ENCODE measurements at places on chromosomes 5 and 9. TPM values are rescaled to one million over a fixed set of nuclear protein-coding genes. Genes with fewer than 3 reads are reported as not detected.

CMYA5 gene
- 0.17 TPM for total RNA-seq

ADRA1B gene
- total RNA-seq, result not detected

FAM114A2 gene
- 24.9 TPM for total RNA-seq

TMOD1 gene
- 0.11 TPM for total RNA-seq

RORB gene
- total RNA-seq, result not detected

WDR38 gene
- not detected for total RNA-seq

PLK2 gene
- 53.3 TPM for total RNA-seq

LPAR1 gene
- total RNA-seq, result not detected

AGXT2 gene
- not detected for total RNA-seq

SNAPC3 gene
- 5.0 TPM for total RNA-seq

PCDHA3 gene
- total RNA-seq, result not detected

ADAM19 gene
- 5.9 TPM for total RNA-seq

NR5A1 gene
- total RNA-seq, result not detected

PCDHB13 gene
- not detected for total RNA-seq

LHX2 gene
- total RNA-seq, result not detected

HAVCR2 gene
- 3.8 TPM for total RNA-seq

ZNF366 gene
- total RNA-seq, result not detected

CCL19 gene
- total RNA-seq, result not detected

UGCG gene
- total RNA-seq, result 34.0 TPM

GPBP1 gene
- total RNA-seq, result 165 TPM

GABRG2 gene
- not detected for total RNA-seq

RMRP gene
- 22,073 TPM for total RNA-seq

ZNF79 gene
- 7.5 TPM for total RNA-seq

PCDHB8 gene
- total RNA-seq, result not detected

LCN15 gene
- total RNA-seq, result not detected

SCGB3A2 gene
- not detected for total RNA-seq

IGFBPL1 gene
- not detected for total RNA-seq

ANXA2R gene
- total RNA-seq, result 39.5 TPM

RGS7BP gene
- total RNA-seq, result not detected

WWC1 gene
- total RNA-seq, result not detected

SLC24A2 gene
- total RNA-seq, result not detected

C1QTNF2 gene
- total RNA-seq, result not detected

IL31RA gene
- total RNA-seq, result not detected

HACD4 gene
- 6.3 TPM for total RNA-seq

GRM6 gene
- not detected for total RNA-seq

SGCD gene
- total RNA-seq, result 0.41 TPM

SPATA31E1 gene
- total RNA-seq, result not detected
